NCI-H2107 (cell line): ENCODE measurements at places on chromosomes 2 and 18.
A peak's percentile ranks its signal among the peaks of the same experiment; 100 is the strongest.

GRCh38 chr18:34809451-34810072, 99.5 kb downstream of the DTNA start:
- DNase-seq, result no peak

DNA sequence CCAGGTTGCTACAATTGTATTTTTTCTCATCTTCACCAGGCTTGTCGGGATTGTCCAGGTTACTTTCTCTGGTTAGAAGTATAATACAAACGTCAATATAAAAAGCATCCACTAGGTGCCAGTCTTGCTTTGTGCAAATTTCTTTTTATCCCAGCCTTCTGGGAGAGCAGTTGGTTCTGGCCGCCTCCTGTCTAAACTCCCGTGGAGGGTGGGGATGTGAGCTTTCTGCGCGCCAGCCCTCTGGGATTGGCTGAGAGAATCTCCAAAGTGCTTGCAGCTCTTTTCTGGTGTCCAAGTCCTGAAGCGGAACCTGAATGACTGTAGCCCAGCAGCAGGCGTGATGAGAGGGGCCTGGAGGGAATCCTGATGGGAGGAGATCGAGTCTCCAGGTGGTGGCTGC, 22.4 kb upstream of the TOGARAM2 start:
- DNase-seq, result peak; percentile 64

- DNase-seq, result no peak
These were observed 10.2 kb downstream of the DSG4 start for GRCh38 chr18:31386741-31387140.

DNA sequence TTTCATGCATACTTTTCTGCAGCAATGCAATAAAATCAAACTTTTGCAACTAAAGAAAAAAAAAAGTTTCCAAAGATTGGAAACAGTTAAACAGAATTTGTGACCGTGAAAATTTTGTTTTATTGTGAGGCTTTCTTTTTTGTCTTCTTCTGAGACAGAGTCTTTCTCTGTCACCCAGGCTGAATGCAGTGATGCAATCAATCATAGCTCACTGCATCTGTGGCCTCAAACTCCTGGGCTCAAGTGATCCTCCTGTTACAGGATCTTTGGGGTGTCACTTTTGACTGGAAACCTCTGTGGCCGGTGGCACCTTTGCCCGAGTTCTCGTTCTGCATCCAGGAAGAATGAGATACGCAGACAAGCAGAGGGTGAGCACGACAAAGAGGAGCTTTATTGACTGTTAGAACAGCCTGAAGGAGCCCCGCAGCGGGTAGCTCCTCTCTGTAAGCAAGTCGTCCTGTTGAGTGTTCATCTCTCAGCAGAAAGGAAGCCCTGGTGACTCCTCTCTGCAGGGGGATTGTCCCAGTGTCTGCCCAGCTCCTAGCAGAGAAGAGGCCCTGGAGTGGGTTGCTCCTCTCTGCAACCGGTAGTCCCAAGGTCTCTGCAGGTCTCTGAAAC, 16.9 kb upstream of the ILKAP start:
- no peak for DNase-seq

DNA sequence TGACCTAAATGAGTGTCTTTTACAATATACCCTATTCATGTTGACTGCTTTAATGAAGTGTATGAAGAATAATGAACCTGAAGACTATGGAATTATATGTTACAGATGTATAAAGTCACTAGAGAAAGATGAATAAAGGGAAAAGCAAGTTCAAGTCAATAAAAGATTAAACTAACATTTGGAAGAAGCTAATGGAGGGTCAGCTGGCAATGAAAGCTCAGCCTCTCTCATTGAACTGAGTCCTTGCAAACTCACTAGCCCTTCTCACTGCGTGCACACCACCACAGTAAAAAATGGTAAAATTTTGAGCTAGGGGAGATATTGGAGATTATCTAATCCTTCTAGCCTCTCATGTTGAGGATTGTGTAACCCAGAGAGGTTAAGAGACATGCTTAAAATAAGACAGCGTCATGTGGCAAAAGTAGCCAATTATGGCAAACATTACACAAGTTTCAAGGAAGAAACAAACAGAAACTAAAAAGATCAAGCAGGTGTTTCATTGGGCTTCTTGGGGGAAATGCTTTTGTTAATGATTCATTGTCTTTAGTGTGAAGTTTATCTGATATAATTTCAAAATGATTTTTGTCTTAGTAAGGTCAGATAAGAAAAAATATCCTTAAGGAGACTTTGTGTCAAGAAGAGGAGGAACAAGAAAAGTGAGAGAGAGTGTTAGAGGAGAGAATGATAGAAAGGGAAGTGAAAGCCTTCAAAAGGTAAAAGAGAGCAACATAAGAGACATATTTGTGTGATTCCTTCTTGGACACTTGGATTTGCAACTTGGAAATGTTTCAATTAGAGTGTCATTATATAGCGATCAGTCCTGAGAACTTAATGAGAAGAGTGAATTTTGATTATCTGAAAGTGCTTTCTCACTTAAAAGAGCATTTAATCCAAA, 893.7 kb upstream of the FAM98A start:
- no peak for DNase-seq

- DNase-seq, result no peak
These were observed 6.0 kb downstream of the GAREM2 start for GRCh38 chr2:26178746-26179436.

DNA sequence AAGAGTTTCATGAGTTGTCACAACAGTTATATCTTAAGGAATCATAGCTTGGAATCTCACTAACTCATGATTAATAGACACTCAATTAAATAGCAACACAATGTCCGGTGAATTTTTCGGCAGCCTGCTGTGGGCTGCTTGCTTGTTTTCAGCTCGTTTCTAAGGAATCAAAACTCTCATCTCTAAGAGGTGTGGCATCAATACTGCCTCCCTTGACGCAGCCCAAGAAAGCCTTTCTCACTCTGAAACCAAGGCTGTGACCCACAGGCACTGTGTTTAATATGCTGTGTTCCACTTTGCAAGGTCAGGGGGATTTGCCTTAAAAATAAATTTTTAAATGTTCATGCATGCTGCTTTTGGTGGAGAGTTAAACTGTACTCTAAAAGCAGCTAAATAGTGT, 5.4 kb downstream of the DCC start:
- DNase-seq, result no peak

DNA sequence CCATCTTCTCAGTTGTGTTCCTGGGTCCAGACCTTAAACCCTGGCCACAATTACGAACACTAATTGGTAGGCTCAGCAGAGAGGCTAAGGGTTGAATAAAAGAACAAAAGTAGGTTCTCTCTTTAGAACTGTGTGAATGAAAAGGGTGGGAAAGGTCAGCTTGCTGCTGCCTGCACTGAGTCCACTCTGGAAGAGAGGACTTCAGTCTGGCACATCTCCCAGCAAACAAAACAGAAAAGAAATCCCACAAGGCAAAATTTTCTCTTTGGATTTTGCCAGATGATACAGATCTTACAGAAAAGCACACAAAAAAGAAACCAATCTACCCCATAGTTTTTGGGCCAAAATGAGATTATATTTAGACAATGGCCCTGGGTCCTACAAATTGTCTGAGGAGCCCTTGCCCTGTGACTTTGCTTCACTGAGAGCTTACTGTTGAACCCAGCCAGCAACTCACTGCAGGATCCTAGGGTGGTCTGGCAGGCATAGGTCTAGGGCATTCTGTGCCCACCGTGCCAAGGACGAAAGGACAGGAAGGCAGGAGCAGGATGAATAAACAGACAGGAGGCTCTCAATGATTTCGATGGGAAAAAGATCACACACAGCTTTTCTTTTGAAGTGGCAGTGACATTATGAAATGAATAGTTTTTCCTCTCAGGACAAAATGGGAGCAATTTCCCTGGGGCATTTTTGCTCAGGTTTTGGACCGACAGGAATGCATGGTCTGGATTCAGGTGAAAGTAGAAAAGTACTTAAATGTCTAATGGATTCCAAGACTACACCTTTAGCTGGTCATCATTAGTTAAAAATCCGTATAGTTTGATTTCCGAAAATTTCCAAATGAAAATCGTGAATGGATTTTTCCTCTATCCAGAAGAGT, 68.4 kb upstream of the STAM2 start:
- no peak for DNase-seq

DNA sequence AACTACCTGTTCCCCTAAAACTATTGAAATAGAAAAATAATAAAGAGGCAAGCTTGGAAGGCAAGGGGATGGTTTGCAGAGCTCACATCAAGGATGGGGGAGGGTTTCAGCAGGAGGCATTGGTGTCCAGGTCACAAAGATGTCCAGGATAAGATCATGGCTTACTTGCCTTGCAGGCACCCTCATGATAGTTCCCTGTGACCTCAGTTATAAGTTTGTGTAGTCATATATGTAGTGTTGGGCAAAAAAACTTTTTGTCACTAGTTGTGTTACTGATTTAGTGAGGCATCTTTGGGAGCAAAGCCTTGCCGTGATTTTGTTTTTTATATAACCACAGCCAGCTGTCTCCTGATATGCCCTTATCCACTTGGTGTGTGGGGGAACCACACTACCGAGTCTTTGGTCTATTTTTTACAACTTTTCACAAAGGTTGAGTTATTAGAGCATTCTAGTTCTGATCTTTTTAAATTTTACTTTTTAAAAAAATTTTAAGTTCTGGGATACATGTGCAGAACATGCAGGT, 53.3 kb downstream of the IL1R2 start:
- no peak for DNase-seq

- no peak for DNase-seq
These were observed 153.4 kb upstream of the MYCN start for GRCh38 chr2:15786901-15787300.

- DNase-seq, result no peak
These were observed 115.9 kb downstream of the INHBB start for GRCh38 chr2:120461546-120462537.

DNA sequence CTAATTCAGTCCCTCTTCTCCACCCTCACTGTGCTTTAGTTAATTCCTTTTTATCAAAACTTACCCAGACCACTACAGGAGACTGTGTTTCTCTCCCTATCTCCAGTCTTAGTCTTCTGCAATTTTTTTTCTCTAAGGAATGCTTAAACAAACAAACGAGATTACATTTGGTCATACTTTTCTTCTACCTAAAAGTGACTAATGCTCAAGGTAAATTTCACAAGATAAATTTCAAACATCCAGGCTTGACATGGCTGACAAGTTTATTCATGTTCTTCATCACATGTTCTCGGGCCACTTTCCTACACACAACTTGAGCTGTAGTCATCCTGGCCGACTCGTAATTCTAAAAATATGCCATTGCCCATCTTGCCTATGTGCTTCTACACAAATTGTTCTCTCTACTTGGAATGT, 23.2 kb upstream of the ACSL3 start:
- DNase-seq, result no peak

DNA sequence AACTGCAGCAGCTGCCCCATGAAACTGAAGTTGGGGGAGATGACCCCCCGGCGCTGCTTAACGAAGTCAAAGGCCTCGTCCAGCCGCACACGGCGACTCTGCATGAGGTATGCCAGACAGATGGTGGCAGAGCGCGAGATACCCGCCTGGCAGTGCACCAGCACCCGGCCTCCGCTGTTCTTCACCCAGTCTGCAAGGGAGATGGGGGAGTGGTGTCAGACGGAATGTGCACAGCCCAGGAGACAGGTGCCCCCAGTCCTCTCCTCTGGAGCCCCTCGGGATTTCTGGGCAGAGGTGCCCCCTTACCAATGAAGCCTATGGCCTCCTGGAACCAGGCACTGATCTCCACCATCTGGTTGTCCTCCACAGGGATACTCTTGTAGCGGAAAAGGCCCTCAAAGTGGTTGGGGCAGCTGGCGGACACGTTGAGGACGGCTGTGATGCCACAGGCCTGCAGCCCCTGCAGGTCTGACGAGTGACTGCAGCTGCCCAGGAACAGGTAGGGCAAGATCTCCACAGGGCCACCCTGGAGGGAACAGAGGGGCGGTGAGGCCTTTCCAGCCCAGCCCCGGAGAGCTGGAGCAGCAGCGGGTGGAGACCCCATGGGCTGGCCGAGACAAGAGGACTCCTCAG, 1.3 kb downstream of the DUSP2 start:
- DNase-seq, result no peak

DNA sequence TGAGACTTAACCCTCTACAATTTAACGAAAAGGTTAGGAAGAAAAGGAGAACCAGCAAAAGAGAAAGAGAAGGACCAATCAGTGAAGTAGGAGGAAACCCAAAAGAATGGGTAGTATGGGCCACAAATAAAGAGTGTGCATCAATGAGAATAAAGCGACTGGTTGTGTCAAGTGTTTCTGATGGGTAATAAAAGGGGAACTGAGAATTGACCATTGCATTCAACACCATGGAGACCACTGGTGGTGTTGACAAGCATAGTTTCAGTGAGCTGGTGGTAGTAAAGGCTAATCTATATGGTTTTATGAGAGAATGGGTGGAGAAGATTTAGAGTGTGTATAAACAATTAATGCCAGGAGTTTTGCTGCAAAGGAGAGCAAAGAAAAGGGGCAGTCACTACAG, 75.4 kb downstream of the CSRNP3 start:
- DNase-seq, result no peak

DNA sequence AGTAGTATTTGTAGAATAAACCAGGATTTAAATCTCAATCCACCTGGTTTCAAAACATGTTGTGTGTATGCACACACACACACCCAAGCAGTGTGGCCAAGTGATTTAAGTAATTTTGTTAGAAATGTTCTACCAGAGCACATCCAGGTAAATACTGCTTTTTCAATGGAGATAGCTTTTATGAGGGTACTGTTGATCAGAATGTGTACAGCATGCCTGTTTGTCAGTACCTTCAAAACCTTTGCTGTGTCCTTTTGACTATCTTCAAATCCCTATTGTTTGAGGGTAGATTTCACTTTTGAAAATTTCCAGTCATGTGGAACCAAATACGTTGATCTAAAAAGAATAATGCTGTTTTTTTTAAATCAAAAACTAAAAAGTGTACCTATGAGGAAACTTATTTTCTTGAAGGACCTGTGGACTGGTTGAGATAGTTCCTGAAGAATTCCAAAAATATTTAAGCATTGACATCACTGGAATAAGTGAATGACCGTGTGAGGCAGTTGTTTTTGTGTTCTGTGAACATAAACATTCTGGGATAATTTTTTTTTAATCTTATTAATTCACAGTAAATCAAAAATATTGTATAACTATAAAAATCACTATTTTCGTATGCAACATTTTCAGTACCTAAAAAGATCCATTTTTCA, 70.9 kb downstream of the PTRHD1 start:
- no peak for DNase-seq

DNA sequence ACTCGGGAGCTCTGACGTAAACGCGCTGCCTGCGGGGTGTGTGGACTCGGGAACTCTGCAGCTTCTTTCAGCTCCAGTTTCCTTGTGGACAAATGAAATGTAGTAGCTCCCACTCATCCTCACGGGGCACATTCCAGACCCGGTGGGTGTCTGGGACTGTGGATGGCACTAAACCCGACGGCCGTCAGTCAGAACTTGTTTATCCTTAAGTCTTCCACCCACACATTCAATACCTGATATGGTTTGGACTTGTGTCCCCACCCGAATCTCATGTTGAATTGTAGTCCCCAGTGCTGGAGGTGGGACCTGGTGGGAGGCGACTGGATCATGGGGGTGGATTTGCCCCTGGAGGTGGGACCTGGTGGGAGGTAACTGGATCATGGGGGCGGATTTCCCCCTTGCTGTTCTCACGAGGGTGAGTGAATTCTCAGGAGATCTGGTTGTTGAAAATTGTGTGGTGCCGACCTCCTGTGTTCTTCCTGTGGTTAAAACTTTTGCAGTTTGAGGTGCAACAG, 81.2 kb upstream of the SNTG2 start:
- DNase-seq, result no peak

GRCh38 chr2:241659150-241659739, 21.8 kb downstream of the ATG4B start:
- DNase-seq, result peak; percentile 15
